ENCODE measurements at places on chromosomes 12 and 14. TPM values are rescaled to one million over a fixed set of nuclear protein-coding genes. Genes with fewer than 3 reads are reported as not detected.
A peak's percentile ranks its signal among the peaks of the same experiment; 100 is the strongest.

DNA sequence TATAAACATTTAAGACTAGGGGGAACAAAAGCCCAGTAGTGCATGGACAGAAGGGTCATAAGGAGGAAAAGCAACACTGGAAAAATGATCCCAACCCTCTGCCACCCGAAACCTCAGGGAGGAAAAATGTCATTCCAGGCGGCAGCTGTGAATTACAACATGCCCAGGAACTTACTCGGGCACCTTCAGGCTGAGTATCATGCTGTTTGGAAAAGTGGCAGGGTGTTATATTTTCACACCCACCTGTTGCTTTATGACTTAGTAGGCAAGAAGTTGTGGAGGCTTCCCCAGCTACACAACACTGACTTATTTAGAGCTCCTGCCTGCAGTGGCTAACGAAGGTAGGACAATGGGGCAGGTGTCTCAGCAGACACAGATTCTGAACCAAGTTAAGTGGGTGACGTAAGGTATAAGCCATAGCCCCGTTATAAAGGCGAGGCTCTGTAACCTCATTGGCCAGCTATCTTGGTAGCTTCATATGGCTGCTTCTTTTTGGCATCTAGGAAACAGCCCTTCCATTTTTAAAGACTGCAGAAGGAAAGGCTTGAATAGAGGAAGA lies 96.1 kb upstream of the IFNG-AS1 start:
- peak; percentile 38 for DNase-seq

DNA sequence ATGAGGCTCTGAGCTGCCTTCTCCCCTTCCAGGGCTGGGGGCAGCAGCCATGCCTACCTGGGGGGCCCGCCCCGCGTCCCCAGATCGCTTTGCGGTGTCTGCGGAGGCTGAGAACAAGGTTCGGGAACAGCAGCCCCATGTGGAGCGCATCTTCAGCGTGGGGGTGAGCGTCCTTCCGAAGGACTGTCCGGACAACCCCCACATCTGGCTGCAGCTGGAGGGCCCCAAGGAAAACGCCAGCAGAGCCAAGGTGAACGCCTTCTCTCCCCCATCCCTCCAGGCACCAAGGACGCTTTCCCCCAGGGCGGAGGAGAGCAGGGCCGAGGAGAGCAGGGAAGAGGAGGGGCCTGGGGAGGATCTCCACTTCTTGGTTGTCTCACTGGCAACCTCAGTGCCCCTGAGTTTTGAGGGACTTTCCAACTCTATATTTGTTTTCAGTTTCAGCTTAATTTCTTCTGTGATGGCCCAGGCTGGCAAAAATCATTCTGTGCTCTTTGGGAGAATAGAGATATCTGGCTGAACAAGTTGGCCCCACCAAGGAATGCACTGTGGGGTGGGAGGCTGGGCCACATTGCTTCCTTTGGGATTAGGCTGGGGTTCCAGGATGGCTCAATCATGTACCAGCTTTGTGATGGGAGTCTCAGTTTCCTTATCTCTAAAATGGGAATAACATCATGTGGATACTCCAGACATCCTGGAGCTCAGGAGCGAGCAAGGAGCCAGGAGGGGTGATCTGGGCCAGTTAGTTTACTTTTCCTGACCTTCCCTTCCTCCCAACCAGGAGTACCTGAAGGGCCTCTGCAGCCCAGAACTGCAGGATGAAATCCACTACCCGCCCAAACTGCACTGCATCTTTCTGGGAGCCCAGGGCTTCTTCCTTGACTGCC lies 1.2 kb downstream of the KHNYN start:
- DNase-seq = no peak

GRCh38 chr12:46200551-46200950 lies 68.3 kb downstream of the SLC38A1 start:
- no peak for DNase-seq

DNA sequence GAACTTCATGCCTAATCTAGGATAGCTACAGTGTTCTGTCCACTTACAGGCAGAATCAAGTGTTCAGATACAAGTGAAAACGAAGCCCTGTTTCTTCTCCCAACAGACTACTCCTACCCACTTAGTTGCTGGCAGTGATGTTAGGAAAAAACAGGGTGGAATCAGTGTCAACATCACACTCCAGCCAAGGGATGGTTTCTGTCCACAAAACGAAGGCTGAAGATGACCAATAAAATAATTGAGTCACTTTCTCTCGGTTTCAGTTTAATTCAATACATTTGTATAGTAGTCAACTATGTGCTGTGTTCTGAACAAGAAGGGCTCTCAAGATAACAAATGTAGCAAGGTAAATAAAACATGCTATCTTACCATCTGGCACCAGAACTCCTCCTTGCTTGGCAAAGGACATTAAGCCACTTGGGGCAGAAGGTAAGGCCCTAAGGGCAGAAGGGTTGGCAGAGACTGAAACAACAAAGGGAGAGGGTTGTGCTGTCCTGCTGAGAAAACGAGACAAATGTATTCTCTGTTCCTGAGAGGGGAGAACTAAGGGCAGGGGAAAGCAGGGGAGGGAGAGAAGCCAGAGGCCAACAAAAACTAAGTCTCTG lies 393.6 kb downstream of the DPF3 start:
- DNase-seq = no peak

DNA sequence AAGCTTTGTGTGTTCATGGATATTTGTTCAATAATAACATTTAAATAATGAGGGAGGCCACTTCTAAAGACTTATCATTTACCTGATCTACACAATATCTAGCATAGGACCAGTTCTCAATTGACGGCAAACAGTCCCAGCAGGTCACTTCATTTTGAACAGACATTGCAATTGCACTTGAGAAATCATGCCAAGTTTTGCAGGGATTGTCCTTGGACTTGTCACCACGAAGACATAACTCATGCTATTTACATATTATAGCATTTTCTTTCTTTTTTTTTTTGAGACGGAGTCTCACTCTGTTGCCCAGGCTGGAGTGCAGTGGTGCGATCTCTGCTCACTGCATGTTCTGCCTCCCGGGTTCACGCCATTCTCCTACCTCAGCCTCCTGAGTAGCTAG lies 34.5 kb upstream of the BICD1 start:
- no peak for DNase-seq

DNA sequence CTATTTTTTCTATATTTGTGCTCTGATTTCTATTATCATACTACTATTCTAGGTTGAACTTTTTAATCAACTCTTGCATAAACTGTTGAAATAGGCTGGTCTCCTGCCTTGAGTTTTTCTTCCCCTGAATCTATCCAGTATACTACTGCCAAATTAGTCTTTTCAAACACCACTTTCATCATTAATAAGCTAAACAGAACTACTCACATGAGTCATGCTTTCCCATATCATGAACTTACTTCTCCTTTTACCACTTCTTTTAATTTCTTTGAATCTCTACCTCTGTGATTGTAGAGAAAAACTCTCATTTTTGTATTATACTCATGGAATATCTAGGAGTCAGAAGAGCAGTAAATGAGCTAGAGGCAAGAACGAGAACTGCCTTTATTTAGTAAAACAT lies 340.3 kb upstream of the PDE3A start:
- no peak for DNase-seq

DNA sequence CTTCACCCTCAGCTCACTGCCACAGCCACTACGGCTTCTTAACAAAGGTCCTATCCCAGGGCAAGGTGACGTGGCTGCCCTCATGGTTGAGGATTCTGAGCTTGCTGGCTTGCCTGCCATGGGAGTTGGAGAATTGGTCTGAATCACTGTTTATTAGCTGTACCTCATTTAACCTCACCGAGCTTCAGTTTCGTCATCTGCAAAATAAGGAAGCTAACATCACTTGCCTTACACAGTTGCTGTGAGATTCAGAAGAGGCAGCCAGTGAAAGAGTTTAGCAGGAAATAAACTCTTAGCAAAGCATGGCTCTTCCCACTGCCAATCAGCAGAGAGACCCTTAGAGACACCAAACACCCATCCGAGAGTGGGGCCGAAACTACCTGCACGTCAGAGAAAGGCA lies 90.1 kb upstream of the KCNA1 start:
- DNase-seq = no peak

DNA sequence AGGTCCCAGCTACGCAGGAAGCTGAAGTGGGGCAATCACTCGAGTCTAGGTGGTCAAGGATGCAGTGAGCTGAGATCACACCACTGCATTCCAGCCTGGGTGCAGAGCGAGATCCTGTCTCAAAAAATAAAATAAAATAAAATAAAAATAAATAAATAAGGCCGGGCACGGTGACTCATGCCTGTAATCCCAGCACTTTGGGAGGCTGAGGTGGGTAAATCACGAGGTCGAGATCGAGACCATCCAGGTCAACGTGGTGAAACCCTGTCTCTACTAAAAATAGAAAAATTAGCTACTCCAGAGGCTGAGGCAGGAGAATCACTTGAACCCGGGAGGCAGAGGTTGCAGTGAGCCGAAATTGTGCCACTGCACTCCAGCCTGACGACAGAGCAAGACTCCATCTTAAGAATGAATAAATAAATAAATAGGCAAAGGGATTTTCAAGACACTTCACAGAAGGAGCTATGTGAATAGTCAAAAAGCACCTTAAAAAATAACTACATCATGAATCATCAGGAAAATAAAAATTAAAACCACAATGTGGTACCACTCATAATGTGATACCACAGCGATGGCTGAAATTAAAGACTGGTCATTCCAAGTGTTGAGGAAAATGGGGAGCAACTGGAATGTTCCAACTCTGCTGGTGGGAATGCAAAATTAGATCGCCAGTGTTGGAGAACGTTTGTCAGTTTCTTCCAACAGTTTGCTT lies 92.9 kb upstream of the TBX3 start:
- DNase-seq = no peak

DNA sequence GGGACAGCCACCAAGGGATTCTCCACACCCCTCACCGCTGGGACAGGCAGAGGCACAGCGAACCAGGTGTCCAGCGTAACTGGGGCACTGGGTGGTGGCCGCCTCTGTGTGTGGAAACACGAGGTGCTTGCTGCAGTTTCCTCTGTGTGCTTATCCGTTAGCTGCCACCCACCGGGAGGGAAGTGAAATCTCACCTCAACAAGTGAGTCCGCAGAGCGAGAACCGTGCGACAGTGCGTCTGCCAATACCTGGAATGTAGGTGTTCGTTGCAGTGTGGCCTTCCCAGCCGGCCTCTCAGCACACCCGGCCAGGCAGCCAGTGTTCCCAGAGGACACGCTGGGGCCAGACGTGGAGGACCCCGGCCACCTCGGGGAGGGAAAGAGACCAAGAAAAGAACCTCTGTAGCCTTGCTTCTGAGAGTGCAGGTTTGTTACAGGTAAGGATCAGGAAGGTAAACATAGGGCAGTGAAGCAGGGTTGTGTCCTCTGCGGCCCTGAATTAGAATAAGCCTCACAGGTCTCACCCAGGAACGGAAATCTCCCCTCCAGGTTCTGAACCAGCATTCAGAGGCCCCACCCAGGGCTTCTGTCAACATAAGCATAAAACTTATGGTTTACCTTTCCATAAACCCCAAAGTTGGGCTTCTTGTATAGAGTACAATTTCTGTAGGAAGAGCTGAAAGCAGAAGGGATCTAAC lies 1.5 kb downstream of the BCL2L14 start:
- DNase-seq = no peak

GRCh38 chr12:1880876-1881275 lies 37.6 kb downstream of the CACNA2D4 start:
- DNase-seq = no peak

DNA sequence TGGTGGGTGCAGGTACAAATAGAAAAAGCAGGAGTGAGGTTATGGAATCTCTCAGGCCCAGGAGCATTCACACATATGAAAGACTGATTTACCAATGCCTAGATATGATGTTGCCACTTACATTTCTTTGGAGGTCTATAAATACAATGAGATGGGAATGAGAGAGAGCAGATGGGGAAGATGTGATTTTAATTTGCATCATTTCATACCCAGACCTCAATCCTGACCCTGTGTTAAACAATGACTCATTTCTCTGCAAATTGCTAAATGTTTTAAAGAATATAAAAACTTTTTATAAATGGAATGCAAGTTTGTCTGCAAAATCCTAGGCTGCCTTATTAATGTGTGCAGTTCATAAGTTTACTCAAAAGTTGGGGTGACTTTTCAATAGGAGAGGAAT lies 38.6 kb upstream of the GNG2 start:
- DNase-seq = no peak

- peak; percentile 69 for DNase-seq
Observed at GRCh38 chr12:12891080-12891880, at the start of gene GPRC5A. Gene GPRC5A (plus strand): TSS chr12:12891562. CDS start chr12:12908250, 16,688 bp downstream.

GRCh38 chr12:22971701-22972191 lies 346.8 kb downstream of the ETNK1 start:
- no peak for DNase-seq

- no peak for DNase-seq
Observed at GRCh38 chr12:45681465-45681864, 48.0 kb upstream of the ARID2 start.

GRCh38 chr12:113221997-113222729 lies 899 bp downstream of the TPCN1 start:
- DNase-seq = no peak

GRCh38 chr12:12583510-12584178 lies 21.0 kb upstream of the DUSP16 start:
- no peak for DNase-seq

DNA sequence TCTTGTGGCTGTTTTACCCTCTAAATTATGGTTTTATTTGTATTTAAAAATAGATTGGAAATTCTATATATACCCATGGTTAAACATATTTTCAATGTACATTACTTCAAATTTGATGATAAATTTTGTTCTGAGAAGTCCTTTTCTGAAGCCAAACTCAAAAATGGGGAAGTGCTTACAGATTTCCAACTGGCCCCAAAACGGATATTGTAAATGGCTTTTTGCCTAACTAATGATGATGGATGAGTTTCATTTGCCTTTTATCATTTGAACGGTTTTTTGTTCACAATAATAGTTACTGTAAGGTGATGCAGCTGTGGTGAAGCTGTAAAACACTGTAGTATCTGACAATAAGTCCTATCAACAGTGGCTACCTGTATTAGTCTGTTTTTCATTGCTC lies 136.9 kb downstream of the FUT8 start:
- no peak for DNase-seq

GRCh38 chr14:45811155-45811554 lies 558.2 kb upstream of the MIS18BP1 start:
- DNase-seq = no peak

DNA sequence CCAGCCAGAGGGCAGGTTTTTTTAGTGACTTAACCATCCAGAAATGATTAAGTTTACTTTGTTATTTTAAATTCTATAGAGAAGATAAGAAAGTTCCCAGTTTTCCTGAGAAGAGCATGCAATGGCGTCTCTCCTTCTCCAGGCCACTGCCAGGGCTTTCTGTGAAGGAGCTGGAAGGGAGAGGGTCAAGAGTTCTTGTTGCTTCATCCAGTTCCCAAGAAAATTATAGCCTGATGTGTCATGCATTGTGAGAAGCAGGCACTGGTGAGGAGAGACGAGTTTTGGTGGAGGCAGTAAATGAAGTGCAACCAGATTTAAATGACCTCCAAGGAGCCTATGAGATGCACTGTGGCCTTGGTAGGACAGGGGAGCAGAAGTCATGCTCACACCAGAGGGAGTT lies 14.2 kb downstream of the ELK3 start:
- DNase-seq = no peak

GRCh38 chr12:46608431-46609272 lies 217.1 kb downstream of the SLC38A4 start:
- DNase-seq = no peak

GRCh38 chr12:87952850-87953249 lies 76.4 kb downstream of the C12orf50 start:
- no peak for DNase-seq

The RASAL1 gene
- 7.7 TPM for polyA plus RNA-seq

The ZFP36L1 gene
- 319 TPM for polyA plus RNA-seq

The OGFOD2 gene
- polyA plus RNA-seq = 21.6 TPM

The ALX1 gene
- polyA plus RNA-seq = 23.3 TPM

The SERPINA10 gene
- polyA plus RNA-seq = 0.21 TPM

The NKX2-8 gene
- not detected for polyA plus RNA-seq

The REP15 gene
- polyA plus RNA-seq = 2.4 TPM

The INHBE gene
- polyA plus RNA-seq = 0.49 TPM

The CISTR gene
- polyA plus RNA-seq = 0.22 TPM

The OTX2 gene
- not detected for polyA plus RNA-seq

The TMEM253 gene
- 1.7 TPM for polyA plus RNA-seq

The SIX6 gene
- polyA plus RNA-seq = not detected

The ALDH2 gene
- polyA plus RNA-seq = 115 TPM

All from right renal pelvis (tissue), 4 donors.